ENCODE measurements at places on chromosomes 5 and 9. TPM values are rescaled to one million over a fixed set of nuclear protein-coding genes. Genes with fewer than 3 reads are reported as not detected.

PCDHA13 gene
- total RNA-seq, result not detected

MYOZ3 gene
- total RNA-seq, result 0.20 TPM

C9orf50 gene
- total RNA-seq, result not detected

ABLIM3 gene
- not detected for total RNA-seq

NMUR2 gene
- not detected for total RNA-seq

PCDHB8 gene
- not detected for total RNA-seq

CCL28 gene
- total RNA-seq, result 12.4 TPM

DMRTA1 gene
- total RNA-seq, result not detected

PHF24 gene
- total RNA-seq, result not detected

STKLD1 gene
- total RNA-seq, result 0.52 TPM

IDNK gene
- 3.6 TPM for total RNA-seq

OR13D1 gene
- not detected for total RNA-seq

PAEP gene
- total RNA-seq, result not detected

SAPCD2 gene
- 13.5 TPM for total RNA-seq

INSL4 gene
- total RNA-seq, result not detected

PCDHB7 gene
- not detected for total RNA-seq

ANKRD31 gene
- 0.94 TPM for total RNA-seq

RCL1 gene
- total RNA-seq, result 28.6 TPM

LCN2 gene
- total RNA-seq, result not detected

DDX4 gene
- not detected for total RNA-seq

SH3PXD2B gene
- total RNA-seq, result 0.47 TPM

DPYSL3 gene
- total RNA-seq, result 0.38 TPM

OR1J2 gene
- total RNA-seq, result not detected

GMCL2 gene
- not detected for total RNA-seq

PCDHA4 gene
- not detected for total RNA-seq

- DNase-seq, result no peak
These were observed 179.7 kb upstream of the ADAMTSL1 start for GRCh38 chr9:18294229-18294628.

DNA sequence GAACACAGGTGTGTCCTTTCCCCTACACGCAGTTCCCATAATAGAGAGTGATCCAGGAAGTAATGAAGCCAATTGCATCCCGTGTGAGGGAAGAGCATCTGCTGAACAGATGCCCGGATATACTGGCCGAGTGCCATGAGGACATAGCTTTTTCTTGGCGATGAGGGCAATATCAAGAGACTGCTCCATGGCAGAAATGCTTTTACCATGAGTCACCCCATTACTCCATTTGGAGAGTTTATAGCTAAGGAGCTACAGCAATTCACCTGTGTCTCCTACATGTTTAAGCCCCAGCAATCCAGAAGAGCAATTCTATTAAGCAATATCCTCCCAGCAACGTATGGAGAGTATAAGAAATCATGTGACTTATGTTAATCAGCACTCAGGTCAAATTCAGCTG lies 222.0 kb upstream of the KLF4 start:
- no peak for DNase-seq

GRCh38 chr5:154109416-154110106 lies 70.8 kb downstream of the MFAP3 start:
- peak; percentile 16 for DNase-seq

GRCh38 chr5:54645882-54646355 lies 128.4 kb downstream of the SNX18 start:
- DNase-seq, result no peak

GRCh38 chr9:18492612-18493011 lies 18.7 kb downstream of the ADAMTSL1 start:
- no peak for DNase-seq

GRCh38 chr5:172773481-172774469 lies 2.8 kb upstream of the DUSP1 start:
- peak; percentile 54 for DNase-seq

- no peak for DNase-seq
These were observed 67.4 kb upstream of the ZNF618 start for GRCh38 chr9:113808391-113809358.

DNA sequence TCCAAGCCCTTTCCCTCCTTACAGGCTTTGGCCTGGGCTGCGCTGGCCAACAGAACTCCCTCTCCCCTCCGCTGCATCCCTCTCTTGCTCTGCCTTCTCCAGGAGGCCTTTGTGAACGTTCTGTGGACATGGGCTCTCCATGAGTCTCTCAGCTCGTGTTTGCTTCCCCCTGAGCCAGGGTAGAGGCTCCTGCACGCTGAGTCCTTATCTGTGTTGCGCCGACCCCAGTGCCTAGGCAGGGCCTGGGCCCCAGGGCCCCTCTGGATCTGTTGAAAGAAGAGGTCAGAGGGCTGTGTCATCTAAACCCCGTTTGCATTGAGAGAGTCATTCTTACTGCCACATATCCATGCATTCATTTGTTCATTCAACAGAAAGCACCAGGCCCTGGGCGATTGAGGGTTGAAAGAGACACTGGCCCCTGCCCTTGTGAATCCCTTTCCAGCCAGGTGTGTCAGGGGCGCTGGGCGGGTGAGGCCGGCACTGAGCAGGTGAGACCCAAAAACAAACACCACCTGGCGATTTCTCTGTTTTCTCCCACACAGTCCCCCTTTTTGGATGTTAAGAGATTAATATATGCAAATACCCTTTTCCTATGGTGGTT lies 111.2 kb upstream of the IER5L start:
- no peak for DNase-seq

GRCh38 chr5:17748201-17748600 lies 113.9 kb downstream of the TAF11L14 start:
- no peak for DNase-seq

GRCh38 chr5:131221888-131222287 lies 42.0 kb upstream of the CDC42SE2 start:
- no peak for DNase-seq

DNA sequence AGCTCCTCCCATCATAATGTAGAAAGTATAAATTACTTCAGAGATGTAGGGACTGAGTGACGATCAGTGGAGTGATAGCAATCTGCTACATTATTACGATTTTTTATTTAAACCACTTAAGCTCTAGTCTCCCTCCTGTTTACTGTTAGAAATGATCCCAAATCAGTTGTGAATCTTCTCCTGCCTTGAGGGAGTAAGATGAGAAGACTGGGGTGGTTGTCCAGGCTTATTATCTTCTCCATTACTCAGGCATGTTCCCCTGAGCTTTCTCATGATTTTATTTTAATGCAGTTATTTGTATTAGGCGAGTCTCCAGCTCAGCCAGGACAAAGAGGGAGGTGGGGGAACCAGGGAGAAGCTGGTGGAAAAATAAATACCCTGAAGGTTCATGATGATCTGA lies 48.2 kb upstream of the CTNNA1 start:
- no peak for DNase-seq

DNA sequence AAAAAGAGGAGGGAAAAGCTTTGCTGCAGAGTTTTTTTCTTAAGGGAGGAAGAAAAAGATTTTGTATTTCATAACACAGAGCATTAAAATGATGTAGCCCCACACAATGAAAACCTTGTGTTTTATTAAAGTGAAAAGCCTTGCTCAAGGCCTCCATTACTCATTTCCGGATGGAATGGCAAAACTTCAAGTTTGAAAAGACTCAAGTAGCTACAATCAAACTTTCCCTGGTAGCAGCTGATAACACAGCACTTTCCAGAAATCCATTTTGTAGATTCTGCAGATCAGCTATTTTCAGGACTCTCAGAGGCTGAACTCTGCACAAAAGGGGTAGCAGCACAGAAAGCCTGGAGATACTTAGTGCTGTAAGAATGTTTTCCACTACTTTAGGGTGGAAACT lies 374.8 kb downstream of the NFIB start:
- no peak for DNase-seq

DNA sequence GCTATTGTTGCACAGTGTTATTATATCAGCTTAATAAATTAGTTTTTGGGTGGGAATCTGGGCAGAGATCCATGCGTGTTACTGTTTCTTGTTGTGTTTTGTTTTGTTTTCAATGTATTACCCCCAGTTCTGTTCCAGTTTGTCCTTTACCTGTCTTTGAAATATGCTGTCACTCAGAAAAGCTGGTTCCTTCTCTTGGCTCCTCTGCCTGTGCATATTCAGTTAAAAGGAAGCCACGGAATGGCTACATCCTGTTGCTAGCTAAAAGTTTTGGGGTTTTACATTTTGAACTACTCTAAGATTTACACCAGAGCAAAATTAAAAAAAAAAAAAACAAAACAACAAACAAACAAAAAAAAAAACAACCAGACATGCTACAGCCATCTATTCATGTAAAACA lies 374.9 kb upstream of the RORB start:
- DNase-seq, result no peak

GRCh38 chr5:50929174-50929573 lies 262.7 kb downstream of the PARP8 start:
- no peak for DNase-seq

DNA sequence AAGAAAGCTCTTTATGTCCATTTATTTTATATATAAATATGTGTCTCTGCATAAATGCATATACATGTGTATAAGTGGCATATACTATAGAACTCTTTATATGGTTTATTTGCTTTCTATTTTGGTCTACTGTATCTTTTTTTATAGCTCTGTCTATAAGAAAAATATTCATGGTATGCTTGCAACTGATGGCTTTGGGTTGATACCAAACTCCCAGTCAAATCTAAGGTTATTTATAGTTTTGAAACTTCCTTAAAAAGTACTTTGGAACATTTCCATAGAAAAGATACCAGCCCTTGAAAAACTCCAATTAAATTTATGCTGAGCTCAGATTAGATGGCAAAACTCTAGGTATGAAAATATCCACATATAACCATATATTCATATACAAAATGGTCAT lies 120.0 kb upstream of the KLF9 start:
- no peak for DNase-seq

- DNase-seq, result no peak
These were observed 86.0 kb upstream of the NR5A1 start for GRCh38 chr9:124593200-124593599.

- DNase-seq, result no peak
These were observed 238.4 kb downstream of the GOLPH3 start for GRCh38 chr5:31935496-31936369.

GRCh38 chr5:35823347-35824098 lies 33.2 kb upstream of the IL7R start:
- DNase-seq, result no peak

- no peak for DNase-seq
These were observed 185.0 kb downstream of the GAPVD1 start for GRCh38 chr9:125446561-125447094.

DNA sequence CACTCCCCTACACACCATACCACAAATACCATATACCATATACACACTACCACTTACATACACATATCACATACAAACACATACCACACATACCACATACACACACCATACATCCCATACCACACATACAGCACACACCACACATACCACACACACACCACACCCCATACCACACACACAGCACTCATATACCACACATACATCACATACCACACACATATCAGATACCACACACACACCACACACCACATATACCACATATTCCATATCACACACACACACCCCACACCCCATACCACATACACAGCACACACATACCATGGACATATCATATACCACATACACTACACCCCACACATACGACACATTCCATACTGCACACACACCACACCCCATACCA lies 276.6 kb downstream of the GADD45G start:
- DNase-seq, result no peak

DNA sequence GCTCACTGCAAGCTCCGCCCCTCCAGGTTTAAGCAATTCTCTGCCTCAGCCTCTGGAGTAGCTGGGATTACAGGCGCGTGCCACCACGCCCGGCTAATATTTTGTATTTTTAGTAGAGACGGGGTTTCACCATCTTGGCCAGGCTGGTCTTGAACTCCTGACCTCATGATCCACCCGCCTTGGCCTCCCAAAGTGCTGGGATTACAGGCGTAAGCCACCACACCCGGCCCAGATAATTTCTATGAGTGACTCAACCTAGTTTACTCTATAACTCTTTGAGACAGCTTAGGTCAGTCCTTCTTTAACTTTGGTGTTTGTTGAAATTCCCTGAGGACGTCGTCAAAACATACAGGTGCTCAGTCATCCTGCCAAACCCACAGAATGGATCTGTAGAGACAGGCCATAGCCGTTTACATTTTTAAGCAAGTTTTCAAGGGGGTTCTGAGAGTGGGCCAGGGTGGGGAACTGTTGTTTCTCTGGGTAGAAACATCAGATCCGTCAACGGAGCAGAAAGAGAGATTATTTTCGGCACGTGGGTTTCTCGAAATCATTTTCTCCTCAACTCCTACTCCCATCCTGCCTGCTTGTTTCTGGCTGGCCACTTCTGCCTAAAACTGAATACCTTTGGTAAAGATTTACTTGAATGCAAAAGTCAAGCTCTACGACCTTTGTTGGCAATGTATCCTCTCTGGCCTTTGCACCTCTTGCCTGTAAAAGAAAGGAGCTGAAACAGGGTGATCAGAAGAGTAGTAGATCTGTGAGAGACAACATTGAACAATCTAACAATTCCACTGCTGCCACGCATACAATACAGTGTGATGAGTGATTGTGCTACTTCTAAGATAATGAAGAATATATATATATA lies 6.0 kb upstream of the BOD1 start:
- no peak for DNase-seq

DNA sequence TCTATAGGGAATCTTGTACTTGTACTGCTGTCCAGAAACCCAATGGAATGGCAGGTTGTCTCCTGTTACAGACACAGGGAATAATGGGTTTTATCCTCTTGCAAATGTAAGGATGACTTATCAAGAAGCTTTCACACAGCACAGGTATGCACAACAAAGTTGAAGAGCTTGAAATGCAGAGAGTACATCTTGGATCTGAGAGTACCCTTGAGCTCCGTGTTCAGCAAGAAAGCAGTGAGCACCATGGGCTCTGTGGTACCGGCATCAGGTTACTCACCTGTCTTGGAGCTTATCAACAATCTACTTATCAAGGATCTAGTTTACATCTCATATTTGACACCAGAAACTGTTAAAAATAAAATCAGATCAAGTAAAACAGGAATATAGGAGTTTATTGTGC lies 22.0 kb upstream of the EMB start:
- no peak for DNase-seq

GRCh38 chr9:110213413-110214044 lies 5.6 kb upstream of the C9orf152 start:
- DNase-seq, result no peak

GRCh38 chr5:98639274-98639673 lies 134.2 kb upstream of the RGMB start:
- no peak for DNase-seq

GRCh38 chr9:30235564-30235963 lies 2148.9 kb upstream of the ACO1 start:
- no peak for DNase-seq

- peak; percentile 59 for DNase-seq
These were observed 48.0 kb upstream of the CAST start for GRCh38 chr5:96614110-96614691.

DNA sequence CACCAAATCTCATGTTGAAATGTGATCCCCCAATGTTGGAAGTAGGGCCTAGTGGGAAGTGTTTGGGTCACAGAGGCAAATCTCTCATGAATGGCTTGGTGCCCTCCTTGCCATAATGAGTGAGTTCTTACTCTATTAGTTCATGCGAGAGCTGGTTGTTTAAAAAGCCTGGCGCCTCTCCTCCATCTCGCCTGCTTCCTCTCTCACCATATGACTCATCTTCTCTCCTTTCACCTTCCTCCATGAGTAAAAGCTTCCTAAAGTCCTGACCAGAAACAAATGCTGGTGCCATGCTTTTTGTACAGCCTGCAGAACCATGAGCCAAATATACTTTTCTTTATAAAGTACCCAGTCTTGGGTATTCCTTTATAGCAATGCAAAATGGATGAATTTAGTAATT lies 20.9 kb upstream of the ARHGAP26 start:
- DNase-seq, result peak; percentile 51

All from activated CD8-positive, alpha-beta T cell treated with anti-CD3 and anti-CD28 coated beads for 36 hours (primary cell).